ENCODE measurements at places on chromosomes 6 and 20.

DNA sequence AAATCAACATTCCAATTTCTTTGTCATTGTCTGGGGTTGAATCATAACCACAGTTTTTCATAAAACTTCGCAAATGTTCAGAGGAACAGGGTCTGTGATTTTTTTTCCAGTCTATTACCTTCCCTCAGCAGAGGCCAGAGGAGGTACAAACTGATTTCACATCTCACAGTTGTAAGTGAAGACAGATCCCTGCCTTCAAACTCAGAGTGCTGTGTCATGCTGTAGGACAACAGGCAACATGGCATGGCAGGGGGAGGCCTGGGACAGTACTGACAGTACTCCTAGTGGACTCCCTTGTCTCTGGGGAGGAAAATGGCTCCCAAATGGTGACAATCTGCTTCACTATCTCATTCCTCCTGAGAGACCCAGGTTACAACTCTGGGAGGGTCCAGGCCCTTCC is 308.6 kb downstream of the CDC5L start:
- no peak for DNase-seq

- DNase-seq, result no peak
Observed at GRCh38 chr20:61766921-61767610, 298.6 kb downstream of the TAF4 start.

DNA sequence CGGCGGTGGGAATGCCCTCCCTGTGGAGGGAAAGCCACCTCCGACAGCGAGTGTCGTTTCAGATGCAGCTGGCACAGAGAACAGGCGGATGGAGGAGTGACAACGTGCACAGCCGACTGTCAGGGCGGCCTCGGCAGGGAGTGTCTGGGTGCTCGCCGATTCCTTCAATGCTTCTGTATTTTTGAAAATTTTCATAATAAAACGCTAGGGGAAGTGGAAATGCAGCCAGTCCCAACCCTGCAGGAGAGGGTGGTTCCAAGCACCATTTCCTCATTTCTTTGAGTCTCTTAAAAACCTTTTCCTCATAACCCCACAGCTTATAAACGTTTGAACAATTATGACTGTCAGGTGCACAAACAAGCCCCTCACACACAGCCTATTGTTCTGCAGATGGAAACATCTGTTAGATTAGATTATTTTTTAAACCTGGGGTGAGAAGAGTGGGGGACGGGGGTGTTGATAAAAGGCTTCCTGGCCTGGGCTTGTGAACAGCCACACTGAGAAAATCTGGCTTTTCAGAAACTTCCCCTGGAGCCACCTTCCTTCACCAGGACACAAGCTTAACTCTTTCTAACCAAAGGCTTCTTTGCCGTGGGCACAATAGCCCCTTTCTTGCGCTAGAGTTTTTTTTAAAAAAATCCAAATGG is 228.9 kb downstream of the ANKRD60 start:
- DNase-seq, result no peak

- DNase-seq, result no peak
Observed at GRCh38 chr6:37549558-37549957, 49.9 kb upstream of the CCDC167 start.

Data from SHP77 (cell line).